Mammary epithelial cell (primary cell): ENCODE measurements at places on chromosomes 2 and 18. TPM values are rescaled to one million over a fixed set of nuclear protein-coding genes. Genes with fewer than 3 reads are reported as not detected.

- DNase-seq, result no peak
Observed at GRCh38 chr2:151343073-151343472, 14.3 kb upstream of the TNFAIP6 start.

GRCh38 chr2:33589444-33589843 lies 9.7 kb downstream of the FAM98A start:
- DNase-seq, result no peak

DNA sequence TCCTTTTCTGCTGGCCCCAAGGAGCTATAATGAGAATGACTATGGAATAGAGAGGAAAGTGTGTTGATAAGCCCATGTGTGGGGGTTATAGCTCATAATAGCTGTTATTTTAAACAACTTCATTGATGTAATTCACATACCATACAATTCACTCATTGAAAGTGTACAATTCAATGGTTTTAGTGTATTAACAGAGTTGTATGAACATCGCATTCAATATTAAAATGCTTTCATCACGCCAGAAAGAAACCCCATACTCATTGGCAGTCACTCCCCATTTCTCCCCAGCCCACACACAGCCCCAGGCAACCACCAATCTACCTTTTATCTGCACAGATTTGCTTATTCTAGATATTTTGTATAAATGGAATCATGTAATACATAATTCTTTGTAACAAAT lies 139.6 kb upstream of the CYP1B1 start:
- DNase-seq, result no peak

DNA sequence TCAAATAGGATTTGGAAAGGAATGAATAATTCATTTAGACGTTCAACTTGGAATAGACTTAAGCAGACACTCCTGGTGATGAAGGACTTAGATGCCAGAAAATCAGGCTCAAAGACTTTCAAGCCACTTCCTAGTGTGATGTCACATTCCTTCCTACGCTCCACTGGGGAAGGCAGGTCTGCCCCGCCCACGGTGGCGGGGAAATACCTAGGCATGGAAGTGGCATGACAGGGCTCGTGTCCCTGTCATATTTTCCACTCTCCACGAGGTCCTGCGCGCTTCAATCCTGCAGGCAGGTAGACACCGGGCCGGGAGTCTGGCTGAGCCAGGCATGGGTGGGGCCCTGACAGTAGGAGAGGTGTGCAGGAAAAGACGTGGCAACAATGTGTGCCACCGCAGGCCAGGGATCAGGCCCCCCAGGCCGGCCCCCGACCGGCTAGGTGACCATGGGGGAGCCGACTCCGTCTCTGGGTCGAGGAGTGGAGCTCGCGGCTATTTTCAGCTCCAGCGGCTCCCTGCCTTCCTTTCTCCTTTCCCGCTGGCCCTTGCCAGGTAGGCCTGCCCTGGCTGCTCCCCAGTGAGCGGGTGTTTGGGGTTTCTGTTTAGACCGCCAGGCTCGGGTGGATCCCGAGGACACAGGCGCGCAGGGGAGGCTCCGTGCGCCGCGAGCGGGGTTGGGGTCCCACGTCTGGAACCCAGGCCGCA lies at the start of gene IL1RL2:
Gene IL1RL2, plus strand, starts transcription at position 233 of the 705 bp plus-strand sequence. CDS start 845 bp downstream, outside the sequence.
- DNase-seq, result peak; percentile 44

GRCh38 chr2:179580378-179581146 lies 280.9 kb downstream of the ZNF385B start:
- DNase-seq, result no peak

SERPINB4 gene
- 0.35 TPM in 1 of 2 replicates, not detected in the other for total RNA-seq
